ENCODE measurements at places on chromosomes 1 and 21.

GRCh38 chr1:157831968-157832626 is 9.5 kb downstream of the CD5L start:
- no peak for DNase-seq

DNA sequence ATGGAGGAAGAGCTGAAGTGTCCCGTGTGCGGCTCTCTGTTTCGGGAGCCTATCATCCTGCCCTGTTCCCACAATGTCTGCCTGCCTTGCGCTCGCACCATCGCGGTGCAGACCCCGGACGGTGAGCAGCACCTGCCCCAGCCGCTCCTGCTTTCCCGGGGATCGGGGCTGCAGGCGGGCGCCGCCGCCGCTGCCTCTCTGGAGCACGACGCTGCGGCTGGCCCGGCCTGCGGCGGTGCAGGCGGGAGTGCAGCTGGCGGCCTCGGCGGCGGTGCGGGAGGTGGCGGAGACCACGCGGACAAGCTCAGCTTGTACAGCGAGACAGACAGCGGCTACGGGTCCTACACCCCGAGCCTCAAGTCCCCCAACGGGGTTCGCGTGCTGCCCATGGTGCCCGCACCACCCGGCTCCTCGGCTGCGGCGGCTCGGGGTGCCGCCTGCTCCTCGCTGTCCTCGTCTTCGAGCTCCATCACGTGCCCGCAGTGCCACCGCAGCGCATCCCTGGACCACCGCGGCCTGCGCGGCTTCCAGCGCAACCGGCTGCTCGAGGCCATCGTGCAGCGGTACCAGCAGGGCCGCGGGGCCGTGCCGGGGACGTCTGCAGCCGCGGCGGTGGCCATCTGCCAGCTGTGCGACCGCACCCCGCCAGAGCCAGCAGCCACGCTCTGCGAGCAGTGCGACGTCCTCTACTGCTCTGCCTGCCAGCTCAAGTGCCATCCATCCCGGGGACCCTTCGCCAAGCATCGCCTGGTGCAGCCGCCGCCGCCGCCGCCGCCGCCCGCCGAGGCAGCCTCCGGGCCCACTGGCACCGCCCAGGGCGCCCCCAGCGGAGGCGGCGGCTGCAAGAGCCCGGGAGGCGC is 1.3 kb downstream of the TRIM67 start:
- DNase-seq: no peak

- no peak for DNase-seq
These were observed 328.0 kb downstream of the NPHP4 start for GRCh38 chr1:5664081-5664768.

DNA sequence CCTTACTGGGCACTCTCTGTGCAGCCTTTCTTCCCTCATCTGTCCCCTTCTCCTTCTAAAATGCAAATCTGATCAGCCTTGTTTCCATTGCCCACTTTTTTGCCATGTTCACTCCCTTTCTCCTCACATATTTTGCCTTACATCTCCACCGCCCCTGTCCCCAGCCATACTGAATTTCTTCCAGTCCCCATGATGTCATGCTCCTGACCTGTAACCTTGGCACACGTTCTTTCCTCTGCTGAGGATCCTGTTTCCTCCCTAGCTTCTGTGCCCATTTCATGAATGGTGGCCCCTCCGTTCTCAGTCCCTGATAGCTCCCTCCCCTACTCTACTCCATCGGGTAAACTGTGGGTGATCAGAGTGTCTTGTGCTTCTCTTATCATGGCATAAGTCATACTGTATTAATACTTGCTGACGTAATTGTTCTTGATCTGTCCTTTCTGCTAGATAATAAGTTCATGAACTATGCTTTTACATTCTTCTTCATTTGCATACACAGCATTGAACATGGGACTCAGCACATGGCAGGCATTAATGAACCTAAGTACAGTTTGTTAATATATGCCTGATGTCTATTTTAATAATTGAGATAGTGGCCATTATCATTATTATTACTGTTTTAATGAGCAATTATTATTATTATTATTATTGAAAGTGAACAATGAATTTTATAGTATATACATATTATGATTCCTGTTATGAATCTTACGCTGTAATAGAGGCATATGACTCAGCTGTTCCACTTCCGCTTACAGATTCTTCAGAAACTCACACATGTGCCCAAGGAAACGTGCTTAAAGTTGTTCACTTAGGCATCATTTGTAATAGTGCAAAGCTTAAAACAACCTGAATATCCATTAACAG is 28.5 kb downstream of the MAP3K21 start:
- DNase-seq: no peak

DNA sequence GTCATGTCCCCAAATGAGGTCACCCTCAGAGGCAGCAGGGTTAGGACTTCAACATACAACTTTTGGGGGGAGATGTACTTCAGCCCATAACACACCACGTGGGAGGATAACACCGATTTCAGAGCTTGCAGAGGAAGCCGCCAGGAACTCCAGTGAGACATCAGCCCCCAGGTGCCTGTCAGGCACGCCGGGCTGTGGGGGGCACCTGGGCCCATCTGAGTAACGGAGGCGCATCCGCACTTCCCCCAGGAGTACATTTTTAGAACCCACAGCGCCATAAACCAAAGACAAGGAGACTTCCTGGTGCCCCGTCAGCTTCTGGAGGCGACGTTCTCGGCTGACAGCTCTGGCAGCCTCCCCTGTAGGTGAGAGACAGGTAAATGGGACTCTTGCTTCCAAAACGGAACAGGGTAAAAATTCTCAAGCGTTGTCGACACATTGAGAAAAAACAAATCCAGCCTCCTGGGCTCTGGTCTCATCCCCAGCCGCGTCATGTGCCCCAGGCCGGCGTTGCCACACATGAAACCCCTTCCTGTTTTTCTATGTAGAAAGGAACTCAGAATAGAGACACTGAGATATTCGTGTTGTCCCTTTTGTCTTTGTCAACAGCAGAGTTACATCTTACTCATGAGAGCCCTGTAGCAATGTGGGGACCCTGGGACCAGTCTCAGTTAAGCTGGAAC is 93.3 kb downstream of the PDE9A start:
- peak; percentile 79 for DNase-seq

DNA sequence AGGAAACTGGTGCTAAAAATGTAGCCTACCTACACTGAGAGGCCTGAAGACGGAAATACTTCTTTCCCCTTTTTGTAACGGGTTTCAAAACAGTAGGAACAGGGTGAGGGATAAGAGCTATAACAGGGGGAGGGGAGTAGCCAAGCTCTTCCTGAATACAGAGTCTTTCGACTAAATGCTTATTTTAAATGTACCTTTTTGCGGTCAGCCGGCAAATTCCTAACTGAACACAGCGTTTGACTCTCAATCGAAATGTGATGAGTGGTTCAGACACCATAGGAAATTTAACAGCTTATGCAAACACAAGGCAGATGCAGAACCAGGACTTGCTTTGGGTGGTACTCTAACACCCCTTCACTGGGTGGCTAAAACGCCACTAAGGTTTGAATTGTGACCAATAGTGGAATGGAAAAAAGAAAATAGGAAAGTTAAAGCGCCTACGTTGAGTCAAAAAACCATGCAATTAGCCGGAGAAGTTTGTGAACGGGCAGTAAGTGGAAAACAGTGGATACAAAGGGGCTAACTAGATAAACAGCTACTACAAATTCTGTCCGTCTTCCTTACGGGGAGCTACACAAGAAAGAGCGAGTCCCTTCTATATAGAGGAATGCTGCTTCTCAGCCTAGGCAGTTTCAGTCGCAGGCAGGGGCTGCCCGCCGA is 1.7 kb downstream of the EGLN1 start:
- DNase-seq: no peak

DNA sequence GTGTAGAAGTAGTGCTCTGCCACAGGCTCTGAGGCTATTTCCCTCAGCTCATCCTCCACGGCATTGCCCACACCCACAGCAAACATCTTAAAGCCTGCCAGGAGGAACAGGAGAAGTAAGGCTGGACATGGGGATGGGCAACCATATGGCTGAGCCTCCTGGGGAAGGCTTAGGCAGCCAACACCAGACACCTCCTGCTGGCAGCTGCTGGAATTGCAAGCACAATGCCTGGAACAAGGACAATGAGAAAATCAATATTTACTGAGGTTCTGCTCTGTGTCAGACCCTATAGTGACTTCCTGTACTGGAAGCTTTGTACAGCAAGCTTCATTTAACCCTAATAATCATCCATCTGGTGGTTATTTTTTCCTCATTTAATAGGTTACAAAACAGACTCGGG is 8.2 kb downstream of the MATN1 start:
- DNase-seq: peak; percentile 44

- no peak for DNase-seq
These were observed 49.7 kb downstream of the NTPCR start for GRCh38 chr1:232999956-233000625.

- peak; percentile 47 for DNase-seq
These were observed 2.1 kb downstream of the EVA1B start for GRCh38 chr1:36321119-36321951.

GRCh38 chr21:31181082-31181750 is 142.9 kb upstream of the KRTAP19-8 start:
- DNase-seq: peak; percentile 68

- DNase-seq: peak; percentile 39
These were observed 810 bp downstream of the SLC19A1 start for GRCh38 chr21:45541221-45542039.

DNA sequence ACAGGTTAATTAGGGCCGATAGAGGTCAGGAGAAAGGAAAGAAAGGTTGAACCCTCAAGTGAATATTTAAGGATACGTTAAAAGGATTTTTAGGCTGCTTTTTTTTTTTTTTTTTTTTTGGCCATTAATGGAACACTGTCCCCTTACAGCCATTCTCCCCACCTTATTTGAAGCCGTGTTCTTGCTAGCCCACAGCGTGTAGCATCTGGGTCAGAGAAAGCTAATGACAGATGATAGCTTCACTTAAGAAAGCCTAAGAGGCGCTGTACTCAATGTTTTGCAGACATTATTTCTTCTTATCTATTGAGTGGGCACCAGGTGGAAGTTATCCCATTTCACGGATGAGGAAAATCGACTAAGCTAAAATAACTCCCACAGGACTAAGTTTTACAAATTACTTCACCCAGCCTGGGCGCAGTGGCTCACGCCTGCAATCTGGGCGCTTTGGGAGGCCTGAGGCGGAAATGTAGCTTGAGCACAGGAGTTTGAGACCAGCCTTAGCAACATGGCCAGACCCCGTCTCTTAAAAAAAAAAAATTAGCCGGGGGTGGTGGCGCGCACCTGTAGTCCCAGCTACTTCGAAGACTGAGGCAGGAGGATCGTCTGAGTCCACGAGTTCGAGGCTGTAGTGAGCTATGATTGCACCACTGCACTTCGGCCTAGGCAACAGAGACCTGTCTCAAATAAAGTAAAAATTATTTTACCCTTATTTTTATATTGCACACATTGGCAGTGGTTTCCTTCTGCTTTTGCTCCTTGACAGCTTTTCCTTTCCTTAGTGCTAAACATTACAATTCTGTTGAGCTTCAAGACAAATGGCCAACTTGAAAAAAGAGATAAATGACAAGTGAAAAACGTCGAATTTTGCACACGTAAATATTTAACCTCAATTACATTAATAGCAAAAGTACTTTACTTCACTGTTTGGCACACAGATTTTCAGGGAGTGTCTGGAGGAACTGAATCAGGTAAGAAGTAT is 1.1 kb upstream of the PHTF1 start:
- DNase-seq: no peak

DNA sequence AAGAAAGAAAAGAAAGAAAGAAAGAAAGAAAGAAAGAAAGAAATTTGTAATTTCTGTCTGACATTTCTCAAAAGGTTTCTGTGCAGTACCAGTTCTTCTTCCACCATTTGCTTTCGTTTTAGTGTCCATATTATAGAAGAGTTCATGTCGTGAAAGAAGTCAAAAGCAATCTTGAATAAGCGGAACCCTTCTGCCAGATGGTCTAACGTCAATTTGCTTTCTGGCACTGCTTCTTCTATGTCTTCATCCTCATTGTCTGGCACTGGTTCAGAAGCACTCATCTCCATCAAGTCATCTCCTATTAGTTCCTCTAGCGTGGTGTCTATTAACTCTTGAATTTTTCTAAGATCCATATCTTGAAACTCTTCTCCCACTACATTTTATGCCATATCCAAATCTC is 170.0 kb upstream of the KCTD3 start:
- no peak for DNase-seq

DNA sequence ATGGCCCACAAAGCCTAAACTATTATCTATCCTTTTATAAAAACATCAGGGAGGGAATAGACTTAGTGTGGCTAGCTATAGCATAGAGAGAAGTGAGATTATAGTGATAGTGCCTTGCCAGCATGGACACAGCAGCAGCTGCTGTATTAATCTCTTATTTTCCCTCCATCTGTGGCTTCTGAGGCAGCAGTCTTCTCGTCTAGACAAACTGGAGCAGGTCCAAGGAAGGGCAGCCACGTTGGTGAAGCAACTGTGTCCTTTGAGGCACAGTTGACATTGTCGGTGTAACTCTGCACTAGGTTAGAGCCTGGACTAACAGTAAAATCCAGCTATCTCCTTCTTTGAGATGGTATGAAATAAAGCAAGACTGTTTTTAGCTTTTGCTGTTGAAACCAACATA is 131.3 kb downstream of the CACHD1 start:
- DNase-seq: no peak

Data from CD8-positive, alpha-beta T cell (primary cell).